ENCODE measurements at places on chromosomes 6 and 20.

GRCh38 chr20:25512709-25513108 is 72.6 kb downstream of the NINL start:
- no peak for DNase-seq

DNA sequence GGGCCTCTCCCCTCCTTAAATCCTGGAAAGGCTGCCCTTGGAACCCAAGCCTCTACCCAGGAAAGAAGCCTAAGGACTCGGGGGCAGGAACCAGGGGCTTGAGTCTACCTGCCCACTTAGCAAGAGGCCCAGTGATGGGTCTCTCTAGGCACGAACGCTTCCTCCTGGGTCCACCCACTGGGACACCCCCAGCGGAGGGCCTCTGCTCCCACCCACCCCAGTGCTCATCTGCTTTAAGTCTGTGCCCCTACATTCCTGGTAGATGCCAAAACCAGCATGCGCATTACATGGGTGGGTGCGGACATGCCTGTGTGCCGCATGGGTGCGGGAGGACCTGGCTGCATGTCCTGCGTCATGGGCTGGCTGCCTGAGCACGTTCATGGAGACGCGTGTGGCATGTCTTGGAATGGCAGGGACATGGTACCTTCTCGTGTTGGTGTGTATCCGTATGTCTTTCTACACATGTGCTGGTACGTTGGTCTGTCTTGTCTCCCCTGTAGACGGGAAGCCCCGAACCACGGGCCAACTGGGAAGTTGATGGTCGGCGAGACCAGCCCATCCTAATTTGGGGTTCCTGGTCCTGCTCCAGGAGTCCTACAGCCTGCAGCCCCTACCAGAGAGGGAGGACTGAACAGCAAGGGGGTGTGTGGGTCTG is 29.3 kb downstream of the SNPH start:
- DNase-seq = no peak

DNA sequence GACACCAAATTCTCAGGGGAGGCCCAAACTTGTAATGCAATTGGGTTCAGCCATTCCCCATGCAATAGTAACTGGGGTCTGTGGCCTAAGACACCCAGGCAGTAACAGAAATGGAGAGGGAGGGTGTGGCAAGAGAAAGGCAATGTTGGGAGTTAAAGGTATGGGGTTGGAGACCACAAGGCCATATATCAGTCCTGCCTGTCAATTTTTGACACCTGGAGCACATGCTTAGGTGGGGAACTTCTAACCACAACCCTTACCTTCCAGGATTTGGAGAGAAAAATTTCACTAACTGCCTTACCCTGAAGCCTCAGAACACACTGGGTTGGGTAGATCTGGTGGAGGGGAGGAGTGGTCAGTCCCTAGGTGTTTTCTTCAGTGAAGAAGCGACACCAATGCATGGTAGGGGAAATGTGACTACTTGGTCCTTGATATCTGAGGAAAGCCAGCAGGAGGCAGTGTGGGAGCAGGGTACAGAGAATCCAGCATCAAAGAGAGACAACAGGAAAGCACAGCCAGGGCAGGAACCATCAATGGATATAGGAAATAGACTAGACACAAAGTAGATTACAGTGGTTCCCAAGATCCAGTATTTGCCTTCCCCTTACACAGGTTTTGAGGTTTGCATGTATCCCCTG is 6.8 kb upstream of the USP49 start:
- no peak for DNase-seq

- DNase-seq = no peak
These were observed 106.8 kb upstream of the NXT1 start for GRCh38 chr20:23243791-23244155.

DNA sequence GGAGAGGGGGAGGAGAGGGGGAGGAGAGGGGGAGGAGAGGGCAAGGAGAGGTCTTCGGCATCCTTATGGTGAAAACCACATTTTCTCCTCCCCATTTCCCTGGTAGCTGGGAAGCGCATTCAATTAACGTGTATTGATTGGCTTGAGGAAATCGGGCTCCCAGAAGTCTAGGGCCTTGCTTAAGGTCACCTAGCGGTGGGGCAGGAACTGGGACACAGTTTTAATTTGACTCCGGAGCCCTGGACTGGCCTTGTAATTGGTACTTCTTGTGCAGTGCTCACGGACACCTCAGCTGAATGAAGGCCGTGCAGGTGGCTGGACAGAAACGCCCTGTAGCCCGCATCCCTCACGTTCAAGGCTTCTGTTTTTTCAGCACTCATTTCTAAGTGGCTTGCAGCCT is 42.8 kb downstream of the CTCFL start:
- no peak for DNase-seq

GRCh38 chr20:8369311-8369710 is 237.2 kb downstream of the PLCB1 start:
- DNase-seq = no peak

DNA sequence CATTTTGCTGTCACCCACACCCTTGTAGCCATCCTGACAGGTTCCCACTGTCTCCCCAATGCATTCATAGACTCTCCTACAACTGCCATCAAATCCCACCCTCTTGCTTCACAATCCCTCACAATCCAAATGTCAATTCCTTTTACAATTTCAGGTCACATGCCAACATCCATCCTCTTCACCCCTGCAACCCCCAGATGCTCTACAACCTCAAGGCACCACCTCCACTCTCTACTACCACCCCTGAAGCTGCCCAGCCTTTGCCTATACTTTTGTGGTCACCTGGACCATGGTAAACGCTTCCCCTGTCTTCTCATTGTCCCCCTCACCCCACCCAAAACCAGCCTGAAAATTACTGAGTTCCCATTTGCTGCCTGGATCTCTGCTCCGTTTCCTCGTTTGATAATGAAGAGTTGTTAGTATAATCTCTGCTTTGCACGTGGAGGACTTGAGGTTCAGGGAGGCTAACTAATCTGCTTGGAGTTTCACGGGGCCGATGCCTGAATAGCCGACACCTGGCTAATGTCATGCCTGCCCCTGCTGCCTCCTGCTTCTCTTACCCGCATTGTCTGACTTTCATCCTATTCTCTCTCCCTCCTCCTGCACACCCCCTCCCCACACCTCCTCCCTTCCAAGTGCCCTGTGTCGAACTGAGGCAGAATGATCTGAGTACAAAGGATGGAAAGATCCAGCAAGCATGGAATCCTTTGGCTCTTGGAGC is 82.4 kb upstream of the TOX2 start:
- no peak for DNase-seq

DNA sequence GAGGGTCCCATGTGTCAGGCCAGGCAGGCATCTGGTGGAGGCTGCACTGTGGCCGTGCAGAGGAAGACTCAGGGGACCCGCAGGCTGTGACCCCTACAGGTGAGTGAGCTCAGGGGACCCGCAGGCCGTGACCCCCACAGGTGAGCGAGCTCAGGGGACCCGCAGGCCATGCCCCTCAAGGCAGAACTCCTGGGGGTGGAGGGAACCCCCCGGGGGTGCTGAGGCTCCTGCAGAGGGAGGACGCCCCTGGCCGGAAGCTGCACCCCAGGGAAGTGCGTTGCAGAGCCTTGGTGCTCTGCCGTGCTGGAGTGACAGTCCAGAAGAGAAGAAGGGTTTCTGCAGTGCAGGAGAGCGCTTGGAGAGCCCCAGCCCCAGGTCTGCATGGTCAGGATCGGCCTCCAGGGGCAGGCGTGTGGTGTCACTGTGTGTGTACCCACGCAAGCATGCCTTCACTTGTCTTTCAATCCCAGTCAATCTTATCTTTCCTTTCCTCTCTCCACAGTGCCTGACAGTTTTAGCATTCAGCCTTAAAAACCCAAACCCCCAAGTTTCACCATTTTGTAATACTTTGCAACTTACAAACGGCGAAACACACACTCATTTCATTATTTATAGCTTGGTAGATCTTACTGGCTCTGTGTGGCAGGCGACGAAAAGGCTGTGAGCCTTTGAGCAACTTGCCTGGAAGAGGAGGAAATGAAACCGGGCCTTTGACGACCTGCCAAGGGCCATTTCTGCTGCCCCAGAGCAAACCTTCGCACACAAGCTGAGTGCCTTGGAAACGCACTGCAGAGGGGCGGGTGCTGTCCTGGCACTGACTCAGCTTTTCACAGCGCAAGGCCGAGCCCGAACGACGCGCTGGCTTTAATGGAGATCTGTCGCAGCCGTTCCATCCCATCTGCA is 101.4 kb upstream of the AGPAT4 start:
- no peak for DNase-seq

- no peak for DNase-seq
These were observed 160.5 kb upstream of the GRIK2 start for GRCh38 chr6:101232961-101233360.

- DNase-seq = peak; percentile 66
These were observed 41.1 kb downstream of the FARS2 start for GRCh38 chr6:5302220-5302946.

- DNase-seq = no peak
These were observed 193.5 kb upstream of the CNR1 start for GRCh38 chr6:88359530-88360202.

- DNase-seq = no peak
These were observed 5.7 kb upstream of the NELFCD start for GRCh38 chr20:58975353-58975752.

- DNase-seq = no peak
These were observed 31.0 kb upstream of the CTAGE9 start for GRCh38 chr6:131741688-131742393.

GRCh38 chr6:52534966-52535390 is 41.9 kb downstream of the TRAM2 start:
- peak; percentile 28 for DNase-seq

GRCh38 chr6:162345051-162345511 is 382.5 kb downstream of the PRKN start:
- no peak for DNase-seq

DNA sequence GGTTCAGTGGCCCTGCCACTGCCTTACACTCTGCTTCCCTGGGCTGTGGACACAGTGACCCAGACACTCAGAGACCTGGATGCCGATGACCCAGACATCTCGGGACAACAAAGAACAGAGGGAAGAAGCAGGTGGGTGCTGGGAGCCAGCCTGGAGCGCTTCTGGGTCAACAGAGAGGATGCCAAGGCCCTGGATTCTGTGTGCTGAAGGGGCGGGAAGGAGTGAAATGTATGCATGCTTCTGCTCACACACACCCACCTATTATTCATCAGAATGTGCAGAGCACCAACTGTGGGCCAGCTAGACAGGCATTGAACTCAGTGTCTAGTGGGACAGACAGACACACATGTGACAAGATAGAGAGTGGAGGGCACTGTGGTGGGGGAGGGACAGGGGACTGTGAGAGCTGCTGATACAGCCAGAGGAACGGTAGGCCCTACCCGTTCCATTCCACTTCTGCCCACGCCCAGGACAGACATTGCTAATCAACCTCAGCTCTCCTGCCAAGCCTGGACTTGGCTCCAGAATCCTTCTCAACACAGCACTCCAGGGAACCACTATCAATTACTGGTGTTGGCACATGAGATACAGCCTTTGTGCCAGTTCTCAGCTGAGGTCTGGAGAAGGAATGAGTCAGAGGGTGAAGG is 20.2 kb downstream of the KCNK15 start:
- no peak for DNase-seq

DNA sequence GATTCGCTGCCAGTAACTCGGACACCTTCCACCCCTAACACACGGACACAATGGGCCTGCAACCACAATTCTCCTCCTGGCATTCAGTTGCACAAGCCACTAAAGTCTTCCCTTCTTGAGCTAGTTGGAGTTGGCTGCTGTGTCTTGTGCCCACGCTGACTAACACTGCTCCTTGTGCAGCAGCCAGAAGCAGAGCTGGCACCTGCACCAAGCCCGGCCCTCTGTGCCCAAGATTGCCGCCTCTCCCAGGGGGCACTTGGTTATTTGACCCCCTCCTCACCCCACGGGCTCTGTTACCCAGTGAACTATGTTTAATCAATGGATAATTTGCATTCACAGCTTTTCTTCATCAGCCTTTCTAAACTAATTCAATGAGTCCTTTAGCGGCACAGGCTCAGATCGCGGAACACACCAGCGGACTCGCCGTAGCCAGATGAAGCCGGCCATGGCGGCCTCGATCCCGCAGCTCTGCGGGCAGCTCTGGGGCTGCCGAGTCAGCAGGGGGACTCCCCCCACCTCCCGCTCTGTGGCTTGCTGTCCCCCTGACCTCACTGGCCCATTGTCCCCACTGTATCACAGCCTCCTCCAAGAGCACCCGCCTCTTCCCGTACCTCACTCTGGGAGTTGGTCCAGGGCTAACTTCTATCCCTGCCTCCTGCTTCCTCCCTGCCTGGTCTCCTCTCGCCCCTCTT is 94.8 kb upstream of the AFDN start:
- DNase-seq = no peak

DNA sequence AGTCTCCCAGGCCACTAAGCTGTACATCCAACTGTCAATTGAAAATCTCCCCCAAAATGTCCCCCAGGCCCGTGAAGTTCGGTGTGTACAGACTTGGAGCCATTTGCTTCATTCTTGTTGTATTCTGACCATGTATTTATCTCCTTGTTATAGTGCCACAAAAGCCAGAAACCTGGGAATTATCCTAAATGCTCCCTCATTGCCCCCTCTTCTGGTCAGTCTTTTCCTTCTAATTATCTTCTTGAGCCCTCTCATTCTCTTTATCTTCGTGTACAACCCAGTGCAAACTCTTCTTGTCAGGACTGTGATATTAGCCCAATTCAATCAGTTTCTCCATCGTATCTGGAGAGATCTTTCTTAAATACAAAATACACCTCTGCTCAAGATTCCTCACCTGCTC is 64.7 kb downstream of the RFX6 start:
- DNase-seq = no peak

DNA sequence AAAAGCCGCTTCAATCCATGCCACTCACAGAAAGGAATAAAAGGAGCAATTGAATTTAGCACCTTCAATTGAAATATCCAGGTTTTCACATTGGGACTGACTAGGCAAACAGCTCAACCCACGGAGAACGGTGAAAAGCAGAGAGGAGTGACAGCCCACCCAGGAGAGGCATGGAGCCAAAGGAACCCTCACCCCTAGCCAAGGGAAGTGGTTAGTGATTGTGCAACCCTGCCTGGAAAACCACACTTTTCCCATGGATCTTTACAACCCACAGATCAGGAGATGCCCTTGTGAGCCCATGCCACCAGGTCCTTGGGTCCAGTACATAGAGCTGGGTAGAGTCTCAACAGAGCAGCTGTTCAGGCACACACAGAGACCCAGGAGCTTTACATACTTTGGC is 911.8 kb downstream of the EPHA7 start:
- DNase-seq = no peak

DNA sequence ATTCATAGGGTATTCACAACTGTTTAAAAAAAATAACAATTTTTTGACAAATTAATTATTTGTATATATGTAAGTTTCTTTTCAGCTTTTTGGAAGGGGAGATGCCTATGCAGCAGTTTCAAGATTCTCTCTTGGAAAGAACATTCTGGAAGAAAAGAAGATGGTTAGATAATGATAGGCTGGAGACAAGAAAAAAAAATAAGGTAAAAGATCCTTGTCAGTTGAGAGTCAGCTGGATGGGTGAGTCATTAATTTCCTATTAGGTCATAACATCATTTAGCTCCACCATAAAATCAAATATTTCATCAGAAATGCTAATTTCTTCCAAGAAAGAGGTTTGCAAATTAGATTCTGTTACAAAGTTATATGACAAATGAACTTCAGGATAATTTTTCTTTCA is 880.4 kb downstream of the EPHA7 start:
- no peak for DNase-seq

DNA sequence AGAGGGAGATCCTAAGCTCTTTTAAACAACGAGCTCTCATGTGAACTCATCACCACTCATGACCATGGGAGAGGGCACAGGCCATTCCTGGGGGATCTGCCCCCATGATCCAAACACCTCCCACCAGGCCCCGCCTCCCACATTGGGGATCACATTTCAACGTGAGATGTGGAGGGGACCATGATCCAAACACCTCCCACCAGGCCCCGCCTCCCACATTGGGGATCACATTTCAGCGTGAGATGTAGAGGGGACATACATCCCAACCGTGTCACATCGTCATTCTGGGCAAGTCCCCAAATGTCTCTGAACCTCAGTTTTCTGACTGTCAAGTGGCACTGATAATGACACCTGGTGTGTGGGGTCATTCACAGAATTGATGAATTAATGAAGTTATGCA is 641.8 kb downstream of the CDH26 start:
- DNase-seq = no peak
